ENCODE measurements at places on chromosomes 1 and 21. TPM values are rescaled to one million over a fixed set of nuclear protein-coding genes. Genes with fewer than 3 reads are reported as not detected.

DNA sequence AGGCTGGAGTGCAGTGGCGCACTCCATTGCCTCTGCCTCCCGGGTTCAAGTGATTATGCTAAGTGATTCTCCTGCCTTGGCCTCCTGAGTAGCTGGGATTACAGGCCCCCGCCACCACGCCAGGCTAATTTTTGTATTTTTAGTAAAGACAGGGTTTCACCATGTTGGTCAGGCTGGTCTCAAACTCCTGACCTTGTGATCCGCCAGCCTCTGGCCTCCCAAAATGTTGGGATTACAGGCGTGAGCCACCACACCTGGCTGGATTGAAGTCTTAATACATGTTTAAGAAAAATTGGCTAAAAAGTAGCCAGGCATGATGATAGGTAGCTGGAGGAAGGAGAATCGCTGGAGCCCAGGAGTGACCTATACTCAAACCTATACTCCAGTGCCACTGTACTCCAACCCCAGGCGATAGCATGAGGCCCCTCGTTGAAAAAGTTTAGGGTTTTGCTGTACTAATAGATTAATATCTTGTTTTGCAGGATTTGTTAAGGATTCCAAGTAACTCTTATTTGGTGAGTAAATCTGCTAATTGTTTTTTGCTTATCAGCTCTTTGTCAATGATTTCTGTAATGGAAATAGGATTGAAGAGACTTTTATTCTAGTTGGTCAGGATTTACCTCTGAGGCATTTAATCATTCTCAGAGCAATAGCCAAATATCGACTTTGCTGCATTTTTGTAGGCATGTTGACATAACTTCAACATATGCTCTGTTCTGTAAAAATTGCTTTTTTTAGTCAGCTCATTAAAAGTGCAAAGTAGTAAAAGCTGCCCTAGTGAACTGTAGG is 2.0 kb downstream of the RCC1 start:
- H3K4me1 ChIP-seq: peaks cover 38% of the 10 kb centered on the region
- peak overlapping the region; percentile 99 for H3K27ac ChIP-seq
- DNase-seq: peak; percentile 67

GRCh38 chr1:75423616-75424015 is 187.3 kb downstream of the SLC44A5 start:
- H3K27ac ChIP-seq: no peak overlapping the region
- no peaks in the 10 kb centered on the region for H3K36me3 ChIP-seq
- no peak overlapping the region for H3K4me3 ChIP-seq
- DNase-seq: no peak
- H3K27me3 ChIP-seq: no peaks in the 10 kb centered on the region

The TMEM52 gene
- total RNA-seq: 1.1 TPM

The FAM177B gene
- 0.47 TPM for total RNA-seq

The AMY2A gene
- total RNA-seq: not detected

The NUP133 gene
- total RNA-seq: 52.9 TPM

GRCh38 chr21:18443085-18443484 is 39.5 kb upstream of the TMPRSS15 start:
- H3K4me1 ChIP-seq: no peaks in the 10 kb centered on the region
- H3K27me3 ChIP-seq: no peaks in the 10 kb centered on the region
- no peak overlapping the region for H3K27ac ChIP-seq
- no peak for DNase-seq
- H3K4me3 ChIP-seq: no peak overlapping the region

- DNase-seq: no peak
- H3K36me3 ChIP-seq: no peaks in the 10 kb centered on the region
Measured at GRCh38 chr1:232695621-232696385, 65.9 kb upstream of the SIPA1L2 start.

DNA sequence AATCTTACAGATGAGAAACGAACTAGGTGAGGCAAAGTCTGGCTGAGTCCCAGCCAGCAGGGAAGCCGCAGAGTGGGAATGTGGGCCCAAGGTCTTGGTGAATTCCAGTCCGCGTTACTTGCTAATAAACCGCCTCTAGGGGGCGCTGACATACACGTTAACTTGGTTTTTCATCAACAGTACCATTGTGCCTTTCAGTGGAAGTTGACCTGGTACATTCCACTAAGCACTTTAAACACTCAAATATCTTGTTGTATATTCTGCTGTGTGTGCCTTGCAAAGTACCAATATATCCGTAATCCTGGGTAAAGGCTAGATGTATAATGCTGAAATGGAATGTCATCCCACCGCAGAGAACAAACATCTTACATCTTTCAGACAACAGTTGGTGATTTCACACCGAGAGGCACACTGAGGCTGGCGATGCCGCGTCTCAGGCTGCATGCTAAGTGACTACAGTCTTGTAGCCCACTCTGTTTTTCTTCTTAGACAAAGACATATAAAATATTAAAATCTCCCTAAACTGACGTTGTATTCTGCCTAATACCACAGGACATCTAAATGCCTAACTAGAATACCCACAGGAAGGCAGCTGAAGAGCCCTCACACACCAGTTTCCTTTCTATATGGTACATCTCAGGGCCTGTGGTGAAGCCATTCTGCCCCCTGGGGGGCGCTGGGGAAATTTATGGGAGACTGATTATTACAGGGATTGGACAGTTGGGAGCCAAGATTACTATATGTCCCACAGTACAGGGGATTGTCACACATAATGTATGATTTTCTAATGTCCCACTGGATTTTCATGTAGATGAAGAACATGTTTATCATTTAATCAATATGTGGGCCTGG is 49.2 kb upstream of the C1orf198 start:
- no peak overlapping the region for H3K27ac ChIP-seq
- peak; percentile 91 for DNase-seq
- no peaks in the 10 kb centered on the region for H3K27me3 ChIP-seq
- peaks cover 28% of the 10 kb centered on the region for H3K36me3 ChIP-seq

The IRF6 gene
- not detected for total RNA-seq

DNA sequence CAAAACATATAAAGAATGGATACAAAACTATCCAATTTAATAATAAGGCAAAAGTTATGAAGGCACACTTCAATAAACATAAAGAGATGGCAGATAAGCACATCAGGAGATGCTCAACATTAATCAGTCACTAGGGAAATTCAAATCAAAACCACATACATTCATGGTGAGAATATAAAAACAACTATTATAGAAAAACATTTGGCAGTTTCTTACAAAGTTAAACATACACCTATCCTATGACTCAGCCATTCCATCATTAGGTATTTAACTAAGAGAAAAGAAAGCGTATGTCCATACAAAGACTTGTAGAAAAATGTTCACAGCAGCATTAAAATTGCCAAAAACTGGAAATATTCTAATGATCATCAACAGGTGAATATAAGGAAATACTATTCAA is 44.3 kb downstream of the KIFAP3 start:
- no peak overlapping the region for H3K27ac ChIP-seq
- H3K36me3 ChIP-seq: peaks cover 21% of the 10 kb centered on the region
- DNase-seq: no peak
- H3K4me1 ChIP-seq: peaks cover 6% of the 10 kb centered on the region
- H3K27me3 ChIP-seq: no peaks in the 10 kb centered on the region
- H3K4me3 ChIP-seq: no peak overlapping the region

- peaks cover 38% of the 10 kb centered on the region for H3K27me3 ChIP-seq
- peak; percentile 80 for DNase-seq
- peaks cover 3% of the 10 kb centered on the region for H3K36me3 ChIP-seq
Measured at GRCh38 chr1:59926381-59927123, at the start of gene CYP2J2. TSS of gene CYP2J2 (minus strand) at chr1:59926773. CDS start at chr1:59926746, 27 bp downstream.

GRCh38 chr1:8463144-8463927 is 145.4 kb downstream of the SLC45A1 start:
- DNase-seq: no peak
- H3K36me3 ChIP-seq: peaks cover 25% of the 10 kb centered on the region
- H3K27ac ChIP-seq: peak overlapping the region; percentile 83
- H3K27me3 ChIP-seq: no peaks in the 10 kb centered on the region
- no peak overlapping the region for H3K4me3 ChIP-seq

GRCh38 chr1:200179781-200180160 is 152.3 kb downstream of the NR5A2 start:
- peaks cover 3% of the 10 kb centered on the region for H3K4me1 ChIP-seq
- no peak for DNase-seq
- H3K36me3 ChIP-seq: no peaks in the 10 kb centered on the region
- H3K4me3 ChIP-seq: no peak overlapping the region

The FCER1G gene
- total RNA-seq: 0.63 TPM

DNA sequence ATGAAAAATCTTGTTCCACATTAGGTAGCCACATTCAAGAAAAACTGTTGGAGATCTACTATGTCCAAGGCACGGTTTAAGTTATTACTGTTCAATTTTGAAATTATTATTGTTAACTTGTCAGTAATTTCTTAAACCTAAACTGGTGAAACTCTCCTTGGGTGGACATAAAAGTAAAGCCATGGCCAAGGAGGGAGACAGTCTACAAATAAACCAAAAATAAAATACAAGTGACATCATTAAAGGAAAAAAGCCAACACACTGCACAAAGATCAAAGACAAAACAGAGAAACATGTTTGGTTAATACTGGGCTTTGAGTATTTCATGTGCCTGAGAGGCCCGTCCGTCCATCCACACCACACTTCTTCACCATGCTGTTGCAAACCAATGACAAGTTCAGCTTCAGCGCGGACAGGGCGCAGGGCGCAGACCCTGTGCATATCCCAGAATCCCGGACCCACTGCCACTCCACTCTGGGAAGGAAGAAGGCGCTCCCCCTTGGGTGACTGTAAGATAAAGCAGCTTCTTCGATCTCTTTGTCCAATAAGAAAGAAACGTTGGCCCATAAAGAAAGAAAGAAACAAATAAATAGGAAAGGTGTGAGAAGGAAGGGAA is 918 bp upstream of the RASAL2 start:
- peak overlapping the region; percentile 78 for H3K4me3 ChIP-seq
- peaks cover 33% of the 10 kb centered on the region for H3K27me3 ChIP-seq
- H3K36me3 ChIP-seq: no peaks in the 10 kb centered on the region
- DNase-seq: no peak
- H3K4me1 ChIP-seq: peaks cover 7% of the 10 kb centered on the region
- H3K27ac ChIP-seq: no peak overlapping the region

The SPATA21 gene
- total RNA-seq: not detected

The MPL gene
- total RNA-seq: not detected

- H3K4me1 ChIP-seq: peaks cover 2% of the 10 kb centered on the region
- peaks cover 9% of the 10 kb centered on the region for H3K27me3 ChIP-seq
- H3K4me3 ChIP-seq: no peak overlapping the region
- peaks cover 9% of the 10 kb centered on the region for H3K36me3 ChIP-seq
Measured at GRCh38 chr1:201882665-201883132, 6.0 kb upstream of the SHISA4 start.

GRCh38 chr1:232501854-232502253 is 128.1 kb downstream of the SIPA1L2 start:
- H3K36me3 ChIP-seq: no peaks in the 10 kb centered on the region
- H3K4me3 ChIP-seq: no peak overlapping the region
- H3K27ac ChIP-seq: no peak overlapping the region
- H3K4me1 ChIP-seq: no peaks in the 10 kb centered on the region
- no peak for DNase-seq
- H3K27me3 ChIP-seq: no peaks in the 10 kb centered on the region

DNA sequence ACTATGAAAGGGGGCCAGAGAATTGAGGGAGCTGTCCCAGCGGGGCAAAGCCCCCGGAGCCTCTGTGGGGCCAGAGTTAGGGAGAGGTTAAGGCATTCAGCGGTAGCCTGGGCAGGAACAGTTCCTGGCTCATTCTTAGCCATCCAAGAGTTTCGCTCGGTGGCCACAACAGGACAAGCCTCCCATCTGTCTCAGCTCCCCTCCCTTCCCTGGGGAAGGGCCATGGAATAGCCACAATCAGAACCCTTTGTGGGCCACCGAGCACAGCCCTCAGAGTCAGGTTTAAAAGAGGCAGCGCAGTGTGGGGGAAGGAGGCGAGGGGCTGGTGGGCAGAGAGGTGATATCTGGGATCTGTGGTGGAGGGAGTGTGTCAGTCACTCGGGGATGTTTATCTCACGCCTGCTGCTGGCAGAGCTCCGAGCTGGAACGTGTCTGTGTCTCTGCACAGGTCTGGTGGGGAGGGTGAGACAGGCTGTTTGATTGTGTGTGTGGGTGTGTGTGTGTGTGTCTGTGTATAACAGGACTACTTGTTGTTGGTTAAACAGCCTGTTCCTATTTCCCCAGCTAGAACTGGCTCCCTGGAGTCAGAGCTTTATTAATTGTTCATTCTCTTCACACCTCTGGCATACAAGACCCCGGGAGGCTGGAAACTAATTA is 49.6 kb upstream of the GOLT1A start:
- no peaks in the 10 kb centered on the region for H3K36me3 ChIP-seq
- DNase-seq: no peak
- peaks cover 1% of the 10 kb centered on the region for H3K27me3 ChIP-seq
- no peak overlapping the region for H3K27ac ChIP-seq
- H3K4me3 ChIP-seq: no peak overlapping the region

DNA sequence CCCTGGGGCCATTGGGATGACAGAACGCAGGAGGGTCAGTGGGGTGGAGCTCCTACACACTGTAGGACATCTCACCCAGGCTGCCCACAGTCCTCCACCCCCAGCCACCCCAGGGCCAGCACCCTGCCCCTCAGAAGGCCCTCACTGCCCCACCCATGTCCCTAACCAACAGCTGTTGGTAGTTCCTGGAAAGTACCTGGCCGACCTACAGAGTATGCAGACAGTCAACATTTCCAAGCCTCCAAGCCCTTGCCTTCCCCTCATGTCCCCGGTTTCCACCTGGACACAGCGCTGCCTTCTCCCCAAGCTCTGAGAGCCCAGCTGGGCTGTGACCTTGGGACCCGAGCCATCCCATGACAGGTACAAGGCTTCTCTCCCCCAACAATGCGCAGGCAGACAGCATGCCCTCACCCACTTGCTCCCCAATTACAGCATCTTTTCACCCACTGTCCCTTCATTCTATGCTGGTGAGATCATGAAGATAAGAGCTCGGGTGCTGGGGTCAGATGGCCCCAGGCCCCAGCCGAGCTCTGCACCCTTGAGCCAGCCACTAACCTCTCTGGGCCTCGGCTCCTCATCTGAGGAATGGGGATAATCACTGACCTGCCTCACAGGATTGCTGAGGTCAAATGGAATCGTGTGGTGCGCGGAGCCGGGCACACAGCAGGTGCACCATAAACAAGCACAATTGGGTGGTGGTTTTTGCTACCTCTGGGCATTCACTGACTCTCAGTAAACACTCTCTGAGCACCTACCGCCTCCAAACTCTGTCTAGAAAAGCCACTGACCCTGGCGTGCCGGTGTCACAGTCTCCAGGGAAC is 11.2 kb downstream of the LAPTM5 start:
- peak overlapping the region; percentile 89 for H3K4me3 ChIP-seq
- peaks cover 94% of the 10 kb centered on the region for H3K4me1 ChIP-seq
- peak; percentile 64 for DNase-seq
- H3K36me3 ChIP-seq: peaks cover 40% of the 10 kb centered on the region

DNA sequence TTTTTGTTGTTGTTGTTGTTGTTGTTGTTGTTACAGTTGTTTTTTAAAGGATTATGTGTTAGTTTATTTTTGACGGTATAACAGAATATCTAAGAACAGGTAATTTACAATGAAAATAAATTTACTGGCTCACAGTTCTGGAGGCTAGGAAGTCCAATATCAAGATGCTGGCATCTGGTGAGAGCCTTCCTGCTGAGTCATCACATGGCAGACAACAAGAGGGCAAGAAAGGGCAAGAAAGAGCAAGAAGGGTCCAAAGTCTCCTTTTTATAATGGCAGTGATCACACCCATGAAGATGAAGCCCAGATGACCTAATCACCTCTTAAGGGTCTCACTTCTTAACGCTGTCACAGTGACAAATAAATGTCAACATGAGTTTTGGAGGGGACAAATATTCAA is 142.1 kb downstream of the NEGR1 start:
- no peak overlapping the region for H3K4me3 ChIP-seq
- no peak for DNase-seq
- H3K4me1 ChIP-seq: no peaks in the 10 kb centered on the region
- no peaks in the 10 kb centered on the region for H3K36me3 ChIP-seq
- H3K27me3 ChIP-seq: no peaks in the 10 kb centered on the region
- no peak overlapping the region for H3K27ac ChIP-seq

Data from activated CD4-positive, alpha-beta T cell treated with anti-CD3 and anti-CD28 coated beads, Interleukin-2, amount 10 ng/mL, durations not matched to agents 24 days and 14 days (primary cell).